Right ventricle myocardium superior (tissue), 1 donor: ENCODE measurements at places on chromosomes 12 and 14. TPM values are rescaled to one million over a fixed set of nuclear protein-coding genes. Genes with fewer than 3 reads are reported as not detected.

DNA sequence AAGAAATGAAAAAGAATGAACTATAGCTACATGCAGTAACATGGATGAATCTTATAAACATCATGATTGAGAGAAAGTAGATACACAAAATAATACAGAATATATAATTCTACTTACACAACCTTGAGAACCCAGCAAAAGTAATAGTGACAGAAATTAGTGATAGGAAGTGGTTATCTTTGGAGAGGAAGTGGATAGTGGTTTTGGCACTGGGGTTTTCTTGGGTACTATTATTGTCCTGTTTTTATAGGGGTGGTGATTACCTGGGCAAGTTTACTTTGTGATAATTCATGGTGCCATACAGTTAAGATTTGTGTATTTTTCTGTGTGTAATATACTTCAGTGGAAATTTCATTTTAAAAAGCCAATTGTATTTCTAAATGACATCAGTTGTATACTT is 352.7 kb downstream of the AEBP2 start:
- no peak for DNase-seq

- DNase-seq = no peak
Measured at GRCh38 chr12:79841248-79841877, 93.5 kb downstream of the PPP1R12A start.

- no peak for DNase-seq
Measured at GRCh38 chr14:68512088-68512487, 280.8 kb downstream of the ZFP36L1 start.

- DNase-seq = no peak
Measured at GRCh38 chr14:25097120-25097519, 47.2 kb upstream of the STXBP6 start.

GRCh38 chr14:68862954-68863594 is 70.2 kb upstream of the ZFP36L1 start:
- DNase-seq = peak; percentile 88

DNA sequence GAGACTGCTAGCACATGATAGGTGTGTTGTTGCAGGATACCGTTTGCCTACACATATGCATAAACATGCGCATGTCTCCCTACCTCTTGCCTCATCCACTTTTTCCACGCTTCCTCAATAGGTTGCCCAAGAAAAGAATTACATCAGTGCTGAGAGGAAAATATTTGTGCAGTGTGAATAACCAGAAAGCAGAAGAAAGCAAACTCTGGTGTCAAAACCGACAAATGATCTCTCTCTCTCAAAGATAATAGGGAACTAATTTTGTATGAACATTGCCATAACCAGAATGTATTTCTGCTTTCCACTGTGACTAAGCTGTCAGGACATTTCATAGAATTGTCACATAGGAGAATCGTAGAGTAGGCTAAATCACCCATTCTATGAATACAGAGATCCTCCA is 1.3 kb downstream of the CLEC7A start:
- no peak for DNase-seq

GRCh38 chr12:110683888-110684287 is 5.0 kb downstream of the HVCN1 start:
- DNase-seq = no peak

DNA sequence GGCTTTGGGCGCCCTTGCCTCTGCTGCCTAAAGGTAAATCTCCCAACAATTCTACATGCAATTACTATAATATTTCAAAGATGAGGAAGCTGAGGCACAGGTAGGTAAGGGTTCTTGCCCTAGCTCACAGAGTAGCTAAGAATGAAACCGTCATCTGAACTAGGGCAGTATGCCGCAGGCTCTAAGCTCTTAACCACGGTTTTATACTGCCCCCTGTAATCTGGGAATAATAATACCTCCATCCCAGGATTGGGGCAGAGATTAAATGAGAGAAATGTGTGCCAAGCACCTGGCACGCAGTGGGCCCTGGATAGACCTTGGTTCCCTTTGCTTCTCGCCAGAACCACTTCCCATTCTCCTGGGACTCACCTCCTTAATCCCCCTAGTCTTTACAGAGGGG is 1.5 kb upstream of the HRK start:
- DNase-seq = no peak

GRCh38 chr12:83575326-83575725 is 888.6 kb downstream of the TMTC2 start:
- no peak for DNase-seq

GRCh38 chr14:35471803-35472202 is 62.2 kb upstream of the INSM2 start:
- no peak for DNase-seq

- DNase-seq = peak; percentile 85
Measured at GRCh38 chr14:105075379-105076295, 10.4 kb upstream of the GPR132 start.

Gene MEG3
- 24.7 TPM for total RNA-seq

Gene GZMH
- total RNA-seq = 0.86 TPM

Gene GPR132
- 1.3 TPM for total RNA-seq

Gene TOMM20L
- total RNA-seq = not detected

Gene PARP11
- total RNA-seq = 4.9 TPM

Gene LTB4R
- 1.8 TPM for total RNA-seq
